ENCODE measurements at places on chromosomes 4 and X.

GRCh38 chr4:103451341-103451740 is 253.2 kb upstream of the CENPE start:
- DNase-seq = no peak

DNA sequence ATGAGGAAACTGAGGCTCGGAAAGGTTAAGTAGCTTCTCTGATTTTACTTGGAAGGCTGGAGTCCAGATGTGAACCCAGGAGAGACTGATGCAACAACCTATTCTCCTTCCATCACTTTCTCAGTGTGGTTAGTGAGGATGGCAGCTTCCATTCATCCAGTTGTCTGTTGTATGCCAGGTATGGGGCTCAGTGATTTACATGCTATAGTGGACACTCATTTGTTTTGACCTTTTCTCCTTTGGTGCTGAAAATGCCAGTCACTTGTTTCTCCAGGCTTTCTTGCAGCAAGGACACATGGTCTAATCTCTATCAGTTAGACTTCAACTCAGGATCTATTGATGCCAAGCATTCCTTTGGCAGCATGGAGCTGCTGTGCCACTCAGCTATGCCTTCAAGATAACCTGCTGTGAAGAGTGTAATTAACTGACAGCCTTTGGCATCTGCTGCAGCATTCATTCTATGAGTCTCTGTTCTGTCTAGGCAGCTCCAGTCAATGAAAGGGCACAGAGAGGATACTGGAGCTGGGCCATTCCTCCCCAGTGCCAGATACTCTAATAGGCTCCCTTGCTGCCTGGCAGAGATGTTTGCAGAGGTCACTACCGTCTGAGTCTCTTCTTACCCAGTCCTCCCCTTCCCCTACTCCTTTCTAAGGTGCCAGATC is 11.0 kb upstream of the CWH43 start:
- DNase-seq = no peak

GRCh38 chrX:97398030-97398551 is 514.4 kb downstream of the RPA4 start:
- DNase-seq = no peak

DNA sequence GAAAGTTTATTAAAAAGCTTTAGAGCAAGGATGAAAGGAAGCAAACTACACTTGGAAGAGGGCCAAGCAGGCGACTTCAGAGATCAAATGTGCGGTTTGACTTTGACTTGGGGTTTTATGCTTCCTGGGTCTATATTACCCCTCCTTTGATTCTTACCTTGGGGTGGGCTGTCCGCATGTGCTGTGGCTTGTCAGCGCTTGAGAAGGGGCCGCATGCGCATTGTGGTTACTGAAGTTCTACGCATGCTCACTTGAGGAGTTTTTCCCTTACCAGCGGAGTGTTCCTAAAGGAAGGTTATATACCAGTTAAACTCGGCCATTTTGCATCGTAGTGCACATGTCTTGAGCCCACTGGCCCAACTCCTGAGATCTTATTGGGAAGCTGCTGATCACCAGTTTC is 9.9 kb downstream of the ZNF157 start:
- no peak for DNase-seq

- DNase-seq = no peak
Observed at GRCh38 chr4:183638436-183638835, 20.5 kb downstream of the RWDD4 start.

DNA sequence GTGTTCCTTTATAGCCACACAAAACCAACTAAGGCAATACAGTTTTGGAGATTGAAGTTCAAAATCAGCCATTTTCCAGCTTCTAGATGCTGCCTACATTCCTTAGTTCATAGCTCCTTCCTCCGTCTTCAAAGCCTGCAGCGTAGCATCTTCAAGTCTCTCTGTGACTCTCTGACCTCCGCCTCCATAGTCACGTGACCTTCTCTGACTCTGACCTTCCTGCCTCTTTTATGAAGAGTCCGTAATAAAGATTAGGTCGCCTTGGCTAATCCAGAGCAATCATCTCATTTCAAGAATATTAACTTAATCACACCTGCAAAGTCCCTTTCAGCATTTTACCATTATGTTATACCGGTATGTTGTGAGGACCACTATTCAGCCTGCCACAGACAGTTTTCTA is 60.4 kb downstream of the ZCCHC12 start:
- no peak for DNase-seq

DNA sequence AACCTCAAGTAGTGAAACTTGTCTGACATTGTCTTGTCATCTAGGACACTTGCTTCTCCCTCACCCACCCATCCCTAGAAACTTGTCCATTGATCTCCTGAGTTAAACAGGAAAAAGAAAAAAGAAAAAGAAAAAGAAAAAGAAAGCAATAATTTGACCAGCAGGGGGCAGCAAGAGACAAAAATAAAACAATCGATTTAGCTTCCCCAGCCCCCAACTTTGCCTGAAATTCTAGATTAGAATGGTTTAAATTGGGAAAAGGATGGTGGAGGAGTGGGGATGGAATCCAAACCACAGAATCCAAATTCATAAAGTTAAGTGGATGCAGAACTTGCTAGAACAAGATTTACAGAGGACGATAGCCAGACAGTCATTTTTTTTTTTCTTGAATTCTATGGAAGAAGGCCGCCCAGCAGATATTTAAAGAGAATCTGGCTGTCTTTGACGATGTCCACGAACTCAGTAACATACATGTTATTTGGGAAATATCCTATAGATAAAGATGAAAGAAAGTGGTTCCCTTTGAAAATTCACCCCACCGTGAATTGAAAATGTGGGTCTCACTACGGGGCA is 282.9 kb downstream of the USP46 start:
- no peak for DNase-seq

GRCh38 chr4:147591106-147591505 is 26.1 kb upstream of the TMEM184C start:
- DNase-seq = no peak

- no peak for DNase-seq
Observed at GRCh38 chr4:110154582-110154981, 43.8 kb downstream of the ELOVL6 start.

- DNase-seq = no peak
Observed at GRCh38 chrX:80216086-80216485, 201.5 kb downstream of the TBX22 start.

DNA sequence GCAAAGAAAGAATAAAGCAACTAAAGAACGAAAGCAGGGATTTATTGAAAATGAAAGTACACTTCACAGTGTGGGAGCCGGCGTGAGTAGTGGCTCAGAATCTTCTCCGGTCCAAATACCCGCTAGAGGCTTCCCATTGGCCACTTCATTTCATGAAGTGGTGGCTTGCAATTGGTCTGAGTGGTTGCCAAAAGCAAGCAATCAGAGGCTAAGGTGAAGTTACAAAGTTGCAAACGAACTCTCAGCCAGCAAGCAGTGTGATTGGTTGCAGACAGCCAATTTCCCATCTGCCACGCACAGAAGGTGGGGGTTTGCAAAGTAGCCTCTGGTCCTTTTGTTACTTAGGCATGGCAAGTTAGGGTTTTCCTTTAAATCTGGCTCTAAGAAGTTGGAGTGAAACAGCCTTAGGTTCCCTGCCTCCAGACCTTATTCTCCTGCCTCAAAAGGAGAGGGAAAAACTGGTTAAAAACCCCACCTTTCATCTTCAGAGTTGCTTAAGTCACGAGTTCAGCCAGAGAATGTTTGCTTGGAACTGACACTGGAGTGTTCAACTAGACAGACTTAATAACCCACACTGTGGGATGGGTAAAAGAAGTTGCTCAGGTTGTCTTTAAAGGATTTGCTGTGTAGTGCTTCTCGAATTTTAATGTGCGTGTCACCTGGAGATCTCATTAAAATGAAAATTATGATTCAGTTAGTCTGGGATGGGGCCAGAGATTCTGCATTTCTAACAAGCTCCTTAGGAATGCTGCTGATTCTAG is 6.9 kb upstream of the CLOCK start:
- DNase-seq = no peak
